NCI-H2171 treated with DMSO at 0.1 percent for 48 hours (cell line): ENCODE measurements at places on chromosomes 6 and 20.

GRCh38 chr20:651713-652614 is 1.0 kb downstream of the SRXN1 start:
- no peak for DNase-seq

GRCh38 chr6:33857093-33857931 is 53.5 kb upstream of the MLN start:
- DNase-seq: no peak

- no peak for DNase-seq
Observed at GRCh38 chr6:4355241-4355640, 219.9 kb upstream of the ECI2 start.

DNA sequence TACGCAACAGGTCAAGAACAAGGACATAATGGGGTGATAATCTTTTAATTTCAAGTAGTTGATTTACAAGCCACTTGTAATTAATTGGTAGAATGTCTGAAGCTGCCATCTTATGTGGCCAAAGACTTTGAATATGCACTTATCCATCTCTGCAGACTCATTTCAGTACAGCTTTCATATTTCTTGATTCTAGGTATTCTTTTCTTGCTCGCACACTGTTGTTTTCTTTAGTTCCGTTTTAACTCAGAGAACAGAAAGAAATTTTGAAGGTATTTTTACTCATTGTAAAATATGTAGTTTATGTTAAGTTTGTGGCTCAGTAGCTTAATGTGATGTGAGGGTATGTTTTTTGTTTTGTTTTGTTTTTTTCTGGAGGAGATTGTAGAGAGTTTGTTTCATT is 73.9 kb downstream of the UBR2 start:
- no peak for DNase-seq

GRCh38 chr6:132511831-132512220 is 1.1 kb downstream of the STX7 start:
- DNase-seq: no peak

DNA sequence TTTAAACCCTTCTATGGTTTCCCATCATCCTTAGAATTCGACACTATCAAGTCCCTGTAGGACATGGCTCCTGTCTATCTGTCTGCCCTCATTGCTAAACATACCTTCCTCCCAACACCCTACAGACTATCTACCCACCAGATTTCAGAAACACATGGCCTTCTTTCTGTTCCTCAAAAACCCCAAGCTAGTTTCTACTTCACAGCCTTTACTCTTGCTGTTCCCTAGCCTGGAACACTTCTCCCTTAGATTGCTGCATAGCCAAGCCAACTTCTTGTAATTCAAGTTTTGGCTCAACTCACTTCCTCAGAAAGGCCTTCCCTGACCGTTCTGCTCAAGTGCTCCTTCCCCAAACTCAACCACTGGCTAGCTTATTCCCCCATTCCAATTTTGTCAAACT is 156.2 kb downstream of the BTBD9 start:
- DNase-seq: no peak

DNA sequence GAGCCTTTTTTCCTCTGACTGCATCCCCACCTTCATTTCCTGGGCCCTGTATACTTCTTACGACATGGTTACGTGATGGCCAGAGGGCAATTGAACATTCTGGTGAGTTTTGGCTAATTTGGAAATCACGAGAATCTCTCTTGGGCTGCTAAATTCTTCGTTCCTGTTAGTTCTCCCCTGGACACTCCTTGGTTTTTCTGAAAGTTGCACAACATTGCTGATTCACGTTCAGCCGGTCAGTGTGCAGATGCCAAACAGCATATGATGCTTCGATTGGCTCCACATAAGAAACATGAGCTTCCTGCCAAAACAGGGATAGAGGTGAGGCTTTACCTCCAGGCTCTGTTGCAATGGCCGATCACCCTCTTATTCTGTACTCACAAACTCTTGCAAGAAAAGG is 119.4 kb upstream of the LY86 start:
- no peak for DNase-seq

- DNase-seq: no peak
Observed at GRCh38 chr6:105896052-105896820, 189.9 kb upstream of the PRDM1 start.

DNA sequence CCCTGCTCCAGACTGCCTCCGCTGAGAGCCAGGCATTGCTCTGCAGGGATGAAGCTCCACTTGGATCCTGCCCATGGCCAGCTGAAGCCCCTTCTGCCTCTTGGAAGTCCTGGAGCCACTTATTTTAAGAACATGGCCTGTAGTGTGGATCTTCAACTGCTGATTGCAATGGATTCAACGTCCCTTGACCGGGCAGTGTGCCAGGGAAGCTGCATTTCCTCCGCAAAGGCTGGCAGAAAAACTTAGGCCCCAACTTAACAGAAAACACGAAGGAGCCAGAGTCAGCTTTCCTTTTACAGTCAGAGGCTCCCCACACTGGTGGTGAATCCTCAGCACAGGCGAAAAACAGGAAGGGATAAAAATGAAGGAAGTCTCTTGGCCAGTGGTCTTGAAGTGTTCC is 26.3 kb upstream of the FOXQ1 start:
- DNase-seq: no peak

DNA sequence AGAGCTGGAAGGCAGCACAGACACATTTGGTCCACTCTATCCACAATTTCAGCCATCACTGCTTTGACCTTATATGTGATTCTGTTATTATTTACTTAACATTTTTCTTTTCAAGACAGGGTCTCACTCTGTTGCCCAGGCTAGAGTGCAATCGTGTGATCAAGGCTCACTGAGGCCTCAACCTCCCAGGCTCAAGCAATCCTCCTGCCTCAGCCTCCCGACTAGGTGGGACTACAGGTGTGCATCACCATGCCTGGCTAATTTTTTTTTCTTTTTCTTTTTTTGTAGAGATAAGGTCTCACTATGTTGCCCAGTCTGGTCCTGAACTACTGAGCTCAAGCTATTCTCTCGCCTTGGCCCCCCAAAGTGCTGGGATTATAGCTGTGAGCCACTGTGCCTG is 40.3 kb downstream of the BCL2L1 start:
- DNase-seq: no peak

DNA sequence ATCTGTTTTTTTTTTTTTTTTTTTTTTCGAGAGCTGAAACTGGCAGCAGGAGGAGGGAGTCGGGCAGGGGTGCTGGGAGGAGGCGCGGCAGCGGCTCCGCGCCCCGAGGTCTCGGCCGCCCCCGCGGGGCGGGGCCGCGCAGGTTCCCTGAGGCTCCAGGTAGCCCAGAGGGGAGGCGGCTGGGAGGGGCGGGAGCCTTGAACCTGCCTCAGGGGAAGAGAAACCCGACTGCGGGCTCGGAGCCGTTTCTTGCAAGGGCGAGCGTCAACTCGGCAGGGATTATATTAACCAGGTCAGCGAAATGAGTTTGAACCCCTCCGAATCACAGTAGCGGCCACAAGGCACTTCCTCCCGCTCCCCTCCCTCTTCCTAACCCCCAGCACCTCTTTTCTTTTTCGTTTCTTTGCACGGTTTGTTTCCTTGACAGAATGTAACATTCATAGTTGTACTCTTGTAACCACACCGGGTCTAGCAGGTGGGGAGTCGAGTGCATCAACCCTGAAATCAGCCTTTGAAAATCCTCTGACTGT is 2.0 kb downstream of the MYB start:
- DNase-seq: peak; percentile 66

GRCh38 chr6:114936080-114936479 is 593.3 kb upstream of the HS3ST5 start:
- DNase-seq: no peak

GRCh38 chr20:12243327-12243726 is 325.6 kb downstream of the BTBD3 start:
- no peak for DNase-seq
